ENCODE measurements at places on chromosomes 12 and 14.

DNA sequence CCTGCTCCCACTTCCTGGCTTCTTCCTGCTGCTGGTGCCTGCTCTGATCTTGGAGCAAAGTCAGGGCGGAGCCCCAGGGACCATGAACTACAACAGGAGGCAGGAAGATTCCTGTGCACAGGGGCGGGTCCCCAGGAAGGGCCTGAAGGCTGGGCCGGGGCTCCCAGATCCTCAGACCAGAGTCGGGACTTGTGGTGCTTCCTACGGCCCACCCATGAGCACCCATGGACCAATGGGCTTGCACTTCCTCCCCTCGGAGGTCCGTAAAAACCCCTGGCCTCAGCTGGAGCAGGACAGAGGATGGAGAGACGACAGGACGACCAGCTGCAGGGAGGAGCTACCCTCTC is 1287.1 kb downstream of the TMEM121 start:
- DNase-seq = no peak

DNA sequence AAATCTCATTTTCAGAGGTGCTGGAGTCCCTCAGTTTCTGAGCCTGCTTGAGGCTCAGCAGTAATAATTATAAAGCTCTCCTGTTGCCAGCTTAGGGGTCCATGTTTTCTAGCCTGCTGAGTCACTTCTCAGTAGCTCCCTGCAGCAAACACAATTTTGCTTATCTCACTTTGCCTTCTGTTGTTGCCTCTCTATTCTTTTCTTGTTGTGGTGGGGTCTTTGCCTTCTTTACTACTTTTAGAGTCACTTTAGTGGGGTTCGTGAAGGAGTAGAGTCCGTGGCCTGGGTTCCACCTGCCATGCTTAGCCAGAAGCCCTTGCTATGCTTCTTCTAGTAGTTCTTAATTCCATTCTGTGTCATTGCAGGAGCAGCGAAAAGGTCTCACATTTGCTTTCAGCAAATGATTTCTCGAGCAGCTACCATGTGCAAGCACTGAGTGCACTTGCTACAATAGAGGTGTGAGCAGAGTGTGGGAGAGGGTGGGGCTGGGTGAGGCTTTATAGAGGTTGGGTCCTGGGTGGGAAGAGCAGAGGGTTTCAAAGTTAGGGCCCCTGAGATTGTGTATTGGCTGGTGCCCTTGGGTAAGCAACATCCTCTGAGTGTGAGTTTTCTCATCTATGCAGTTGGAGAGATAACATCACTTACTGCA is 114.3 kb downstream of the ADCK1 start:
- DNase-seq = no peak

- DNase-seq = no peak
Measured at GRCh38 chr14:54267172-54267571, 129.6 kb upstream of the CDKN3 start.

- DNase-seq = no peak
Measured at GRCh38 chr12:124449623-124450375, 117.6 kb downstream of the NCOR2 start.

DNA sequence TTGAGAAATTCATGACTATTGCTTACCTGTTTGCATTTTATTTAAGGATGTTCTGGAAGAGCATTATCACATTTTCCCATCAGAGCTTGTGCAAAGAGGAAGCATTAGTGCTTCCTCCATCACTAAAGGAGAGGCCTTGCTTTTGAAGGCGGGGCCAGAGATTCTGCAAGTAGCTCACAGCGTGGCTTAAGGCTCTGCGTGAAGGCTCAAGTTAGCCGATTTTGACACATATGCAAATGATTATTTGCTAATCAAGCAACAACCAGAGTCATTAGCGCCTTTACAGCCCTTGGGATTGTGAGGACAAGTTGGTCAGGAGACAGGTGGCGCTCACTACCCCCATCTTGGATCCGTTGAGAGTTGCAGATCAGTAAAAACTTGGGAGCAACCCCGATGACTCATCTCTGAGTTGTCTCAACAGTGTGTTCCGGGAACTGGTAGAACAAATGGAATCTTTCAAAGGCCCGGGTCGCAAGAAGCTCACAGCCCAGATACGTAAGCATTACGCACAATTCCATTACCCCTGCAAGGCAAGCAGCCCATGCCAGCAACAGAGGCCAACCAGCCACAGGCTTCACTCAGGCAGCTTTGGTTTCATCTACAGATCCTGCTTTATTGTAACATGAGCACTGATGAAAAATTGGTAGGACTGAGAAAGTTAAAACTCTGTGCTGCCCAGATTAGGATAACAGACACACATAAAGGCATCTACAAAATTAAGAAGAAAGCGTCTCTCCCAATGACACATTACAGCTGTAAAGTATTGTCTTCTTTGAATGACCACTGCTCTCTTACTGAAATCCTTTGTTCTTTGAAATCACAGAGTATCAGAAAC is 34.9 kb upstream of the SPTSSA start:
- no peak for DNase-seq

- no peak for DNase-seq
Measured at GRCh38 chr12:3557791-3558620, 67.0 kb downstream of the PRMT8 start.

DNA sequence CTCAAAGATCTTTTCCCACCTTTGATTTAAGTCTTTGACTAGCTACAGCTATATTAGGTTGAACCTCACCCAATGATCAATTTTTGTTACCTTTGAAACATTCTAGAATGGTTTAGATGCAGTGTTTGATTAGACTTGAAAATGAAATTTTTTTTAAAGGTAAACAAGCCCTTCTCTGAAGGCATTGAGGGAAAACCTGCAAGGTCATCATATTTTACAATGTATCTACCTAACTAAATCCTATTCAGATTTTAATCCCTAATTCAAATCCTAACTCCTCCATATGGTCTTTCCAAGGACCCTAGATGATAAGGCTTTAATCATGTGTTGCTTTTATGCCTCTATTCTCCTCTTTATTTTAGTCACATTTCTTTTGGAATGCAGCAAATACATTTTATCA is 95.4 kb downstream of the ALG10B start:
- DNase-seq = no peak

DNA sequence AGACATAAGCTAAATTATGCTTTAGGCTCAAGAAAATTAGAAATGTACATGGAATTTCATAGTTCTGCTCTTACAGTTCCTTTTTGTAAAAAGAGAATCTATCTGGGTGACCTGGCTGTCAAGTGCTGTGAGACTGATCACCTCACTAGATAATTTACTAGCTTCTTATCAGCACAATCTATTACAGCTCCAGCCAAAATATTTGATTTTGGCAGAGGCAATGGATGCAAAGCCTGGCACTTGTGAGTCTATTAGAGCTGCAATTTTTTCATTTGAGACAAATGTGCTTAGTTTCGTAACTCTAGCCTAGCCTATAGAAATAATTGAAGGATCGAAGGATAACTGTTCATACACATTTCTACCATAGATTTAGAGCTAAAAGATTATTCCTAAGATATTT is 927.5 kb downstream of the SLC6A15 start:
- no peak for DNase-seq

- DNase-seq = no peak
Measured at GRCh38 chr14:68306934-68307789, 485.7 kb downstream of the ZFP36L1 start.

- DNase-seq = no peak
Measured at GRCh38 chr12:131589221-131589897, 121.5 kb upstream of the SFSWAP start.

- DNase-seq = no peak
Measured at GRCh38 chr14:100082723-100083122, 17.5 kb downstream of the EVL start.

GRCh38 chr12:50598321-50598862 is 93.6 kb downstream of the DIP2B start:
- no peak for DNase-seq

GRCh38 chr12:80935111-80935510 is 2.6 kb downstream of the LIN7A start:
- DNase-seq = no peak

DNA sequence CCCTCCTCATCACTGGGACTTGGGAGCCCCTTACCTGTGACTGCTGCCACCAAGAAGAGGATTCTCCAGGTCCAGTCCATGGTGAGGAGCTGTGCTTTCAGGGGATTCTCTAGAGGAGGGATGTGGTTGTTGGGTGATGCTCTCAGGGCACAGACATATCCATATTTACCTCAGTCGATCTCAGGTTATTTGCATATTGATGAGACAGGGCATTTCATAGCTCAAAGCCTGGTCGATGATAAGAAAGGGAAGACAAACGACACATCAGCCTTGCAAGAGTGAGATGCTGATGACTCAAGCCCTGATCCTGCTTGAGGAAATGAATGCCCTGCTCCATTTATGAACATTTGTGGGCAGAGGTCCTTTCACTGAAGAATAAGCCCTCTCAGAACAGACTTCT is 981.0 kb downstream of the TMEM121 start:
- no peak for DNase-seq

DNA sequence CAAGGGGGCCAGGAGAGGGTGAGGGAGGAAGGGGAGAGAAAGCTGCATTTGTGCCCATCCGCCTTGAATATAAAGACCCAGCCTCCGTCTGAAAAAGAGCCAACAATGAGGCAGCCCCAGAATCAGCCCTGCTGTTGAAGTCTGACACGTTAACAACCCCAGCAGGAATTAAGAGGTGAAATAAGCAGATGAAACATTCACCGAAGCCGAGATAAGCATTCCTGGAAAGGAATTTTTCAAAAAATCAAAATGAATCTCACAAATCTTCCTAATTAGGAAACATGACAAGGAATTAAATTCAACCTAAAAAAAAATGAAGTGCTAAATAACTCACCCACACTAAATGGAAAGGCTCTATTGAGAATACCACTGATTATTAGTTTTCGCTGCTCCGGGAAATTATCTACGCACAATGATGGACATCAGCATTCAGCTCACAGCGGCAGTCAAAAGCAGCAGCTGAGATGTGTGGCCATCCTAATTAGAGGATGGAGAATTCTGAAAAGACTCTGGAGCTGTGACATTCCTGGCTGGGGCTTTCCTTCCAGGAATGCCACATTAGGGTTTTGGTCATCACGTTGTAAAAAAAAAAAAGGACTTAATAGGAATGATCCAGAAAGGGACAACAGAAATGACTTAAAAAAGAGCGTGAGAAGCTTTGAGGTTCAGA is 8.2 kb upstream of the PARP11 start:
- DNase-seq = no peak

DNA sequence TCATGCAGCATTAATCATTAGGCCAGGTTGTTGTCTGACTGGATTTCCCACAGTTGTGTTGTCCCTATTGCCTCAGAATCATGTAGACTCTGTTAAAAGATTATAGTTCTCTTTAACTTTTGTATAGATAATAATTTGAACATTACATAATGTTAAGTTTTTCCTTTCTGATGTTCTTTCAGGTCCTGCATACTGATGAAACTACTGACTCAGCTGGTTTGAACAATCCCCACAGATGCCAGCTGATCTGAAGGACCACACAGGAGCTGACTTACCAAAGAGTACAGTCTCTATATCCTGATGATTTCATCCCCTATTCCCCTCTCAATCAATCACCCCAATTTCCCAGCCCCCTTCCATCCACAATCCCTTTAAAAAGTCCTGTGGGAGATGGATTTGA is 341.2 kb upstream of the MGAT4C start:
- no peak for DNase-seq

GRCh38 chr12:116613256-116613655 is 54.1 kb downstream of the MAP1LC3B2 start:
- no peak for DNase-seq

- no peak for DNase-seq
Measured at GRCh38 chr14:59281609-59282377, 93.3 kb downstream of the DAAM1 start.

DNA sequence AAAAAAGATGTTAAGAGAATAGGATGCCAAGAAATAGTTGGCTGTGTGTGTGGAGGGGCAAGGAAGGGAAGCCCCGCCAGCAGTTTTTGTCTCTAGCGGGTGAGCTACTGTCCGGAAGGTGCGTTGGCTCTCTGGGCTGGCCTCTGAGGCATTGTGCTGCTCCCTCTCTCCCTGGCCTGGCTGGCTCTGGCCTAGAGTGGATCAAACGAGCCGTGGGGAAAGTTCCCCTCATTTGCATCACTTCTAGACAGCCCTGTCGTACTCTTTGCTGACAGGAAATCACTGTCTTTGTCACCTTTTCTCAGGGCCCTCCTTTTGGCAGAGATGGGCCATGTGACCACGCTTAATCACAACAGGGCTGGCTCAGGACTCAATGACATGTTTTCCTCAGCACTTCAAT is 236.1 kb upstream of the NPAS3 start:
- no peak for DNase-seq

GRCh38 chr12:33771889-33772288 is 250.4 kb upstream of the ALG10 start:
- DNase-seq = no peak

DNA sequence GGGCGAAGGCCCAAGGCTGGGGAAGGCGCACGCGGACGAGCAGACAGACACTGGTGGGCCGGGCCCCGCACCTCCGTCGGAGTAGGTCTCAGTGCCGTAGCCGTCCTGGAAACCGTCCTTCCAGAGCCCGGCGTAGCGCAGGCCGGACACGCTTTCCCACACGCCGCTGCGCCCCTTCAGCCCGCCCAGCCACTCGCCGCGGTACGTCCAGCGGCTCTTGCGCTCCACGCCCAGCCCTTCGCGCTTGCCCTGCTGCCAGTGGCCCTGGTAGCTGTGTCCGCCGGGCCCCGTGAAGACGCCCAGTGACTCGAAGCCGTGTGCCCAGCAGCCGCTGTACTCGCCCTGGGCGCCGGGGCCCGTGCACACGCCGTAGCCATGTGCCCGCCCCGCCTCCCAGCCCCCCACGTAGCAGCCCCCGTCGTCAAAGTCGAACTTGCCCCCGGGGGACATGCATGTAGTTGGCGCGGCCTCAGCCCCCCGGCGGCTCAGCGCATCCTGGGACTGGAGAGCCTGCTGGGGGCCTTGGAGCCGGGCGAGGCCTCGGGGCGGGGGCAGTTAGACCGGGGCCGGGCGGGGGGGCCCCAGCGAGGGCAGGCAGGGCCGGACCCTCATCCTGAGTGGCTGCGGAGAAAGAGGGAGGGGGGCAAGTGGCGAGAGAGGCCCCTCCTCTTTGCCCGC is 1.4 kb downstream of the JPH4 start:
- no peak for DNase-seq

- no peak for DNase-seq
Measured at GRCh38 chr12:42963988-42964387, 374.4 kb upstream of the PRICKLE1 start.

DNA sequence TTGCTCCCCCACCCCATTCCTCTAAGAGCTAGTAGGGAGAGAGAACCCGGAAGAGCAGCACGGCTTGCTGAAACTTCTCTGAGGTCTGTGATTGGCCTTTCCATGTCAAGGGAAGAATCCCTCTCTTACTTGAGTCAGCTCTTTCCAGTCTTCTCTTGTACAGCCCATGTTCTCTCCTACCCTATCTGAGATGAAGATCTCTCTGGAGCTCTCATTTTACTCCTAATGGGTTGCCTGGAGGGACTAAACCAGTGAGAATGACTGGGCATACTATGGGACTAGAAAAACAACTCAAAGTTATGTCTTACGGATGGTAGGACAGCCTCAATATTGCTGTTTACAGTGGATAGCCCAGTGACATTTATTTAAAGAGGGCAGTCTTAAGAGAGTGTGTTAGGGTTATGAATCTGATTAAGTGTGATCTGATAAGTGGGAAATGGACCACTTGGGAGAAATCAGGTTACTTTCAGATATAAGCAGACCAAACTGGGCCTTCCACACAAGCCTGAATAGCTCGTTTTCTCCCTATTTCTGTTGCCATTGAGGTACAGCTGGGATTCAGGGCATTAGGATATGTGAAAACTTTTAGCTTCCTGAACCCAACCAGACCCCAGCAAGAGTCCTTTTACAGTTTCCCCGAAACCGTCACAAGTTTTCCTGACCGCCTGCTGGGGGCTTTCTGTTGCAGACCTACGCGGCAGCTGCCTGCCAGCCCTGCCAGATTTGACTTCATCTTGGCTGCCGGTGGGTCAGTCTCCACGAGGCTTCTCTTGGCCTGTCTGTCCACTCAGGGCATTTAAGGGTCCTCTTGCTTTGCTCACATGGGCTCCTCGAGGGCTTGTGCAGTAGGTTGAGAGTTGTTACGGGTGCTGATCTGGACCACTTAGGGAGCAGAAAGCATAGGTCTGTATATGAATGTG is 16.9 kb downstream of the ETV6 start:
- no peak for DNase-seq

All from stimulated activated CD8-positive, alpha-beta memory T cell treated with anti-CD3 and anti-CD28 coated beads, Interleukin-4, amount 100 ng/mL, for 4 hours (primary cell).